ENCODE measurements at places on chromosomes 3 and 15.

DNA sequence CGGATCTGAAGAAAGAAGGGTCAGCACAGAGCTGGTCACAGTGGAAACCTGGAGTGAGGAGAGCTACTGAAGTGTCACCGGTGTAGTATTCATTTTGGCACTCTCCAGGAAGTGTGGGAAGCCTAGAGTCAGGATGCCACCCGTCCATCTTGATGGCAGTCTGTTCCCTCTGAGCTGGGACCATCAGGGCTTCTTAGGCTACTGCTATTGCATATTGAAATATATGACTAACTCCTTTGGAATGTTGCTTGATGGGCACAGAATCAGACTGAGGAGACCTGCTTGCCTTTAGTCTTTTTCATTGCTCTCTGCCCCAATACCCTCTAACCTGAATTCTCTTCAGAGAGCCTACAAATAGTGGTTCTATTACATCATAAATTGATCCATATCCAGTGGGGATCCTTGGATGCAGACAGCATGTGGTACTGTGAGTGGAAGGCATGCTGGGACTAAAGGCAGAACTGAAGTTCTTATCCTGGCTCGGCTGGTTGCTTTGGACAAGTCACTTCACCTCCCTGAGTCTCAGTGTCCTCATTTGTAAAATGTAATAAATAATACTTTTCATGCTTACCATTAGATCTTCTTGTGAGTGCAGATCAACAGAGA is 143.5 kb downstream of the PDE8A start:
- no peak for DNase-seq

DNA sequence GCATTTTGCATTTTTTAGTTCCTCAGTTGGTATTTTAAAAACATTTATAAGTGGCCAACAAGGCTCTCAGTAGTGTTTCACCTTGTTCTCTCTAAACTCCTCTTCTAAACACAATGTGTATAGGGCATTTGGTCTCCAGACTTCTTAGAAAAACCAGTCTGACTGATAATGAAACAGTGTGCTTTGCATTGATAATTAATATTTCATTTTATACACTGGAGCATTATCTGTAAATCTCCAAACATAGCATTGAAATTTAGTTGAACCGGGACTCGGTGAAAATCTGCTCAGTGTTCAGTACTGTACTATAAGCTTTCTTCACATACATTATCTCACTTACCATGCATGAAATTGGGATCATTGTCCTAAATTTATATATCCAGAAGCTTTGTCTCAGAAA is 53.6 kb downstream of the SETD5 start:
- DNase-seq: no peak

GRCh38 chr15:35078221-35078915 is 6.7 kb downstream of the NANOGP8 start:
- DNase-seq: no peak

DNA sequence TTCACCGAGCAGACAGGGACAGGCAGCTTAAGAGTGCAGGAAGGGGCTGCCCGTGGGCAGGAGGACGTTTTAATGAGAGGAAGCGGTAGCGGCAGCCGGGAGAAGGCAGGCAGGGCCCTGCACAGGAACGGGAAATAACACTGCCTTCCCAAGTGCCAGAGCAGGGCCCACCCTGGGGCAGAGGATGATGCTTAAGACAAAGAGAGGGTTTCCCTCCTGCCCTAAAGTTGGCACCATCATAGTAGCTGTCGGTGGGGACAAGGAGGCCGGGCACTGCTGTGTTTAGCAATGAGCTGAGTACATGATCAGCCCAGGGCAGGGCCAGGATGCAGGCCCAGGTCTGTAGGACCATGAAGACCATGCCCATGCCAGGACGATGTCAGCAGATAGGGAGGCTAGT is 21.7 kb downstream of the PRR20G start:
- no peak for DNase-seq

DNA sequence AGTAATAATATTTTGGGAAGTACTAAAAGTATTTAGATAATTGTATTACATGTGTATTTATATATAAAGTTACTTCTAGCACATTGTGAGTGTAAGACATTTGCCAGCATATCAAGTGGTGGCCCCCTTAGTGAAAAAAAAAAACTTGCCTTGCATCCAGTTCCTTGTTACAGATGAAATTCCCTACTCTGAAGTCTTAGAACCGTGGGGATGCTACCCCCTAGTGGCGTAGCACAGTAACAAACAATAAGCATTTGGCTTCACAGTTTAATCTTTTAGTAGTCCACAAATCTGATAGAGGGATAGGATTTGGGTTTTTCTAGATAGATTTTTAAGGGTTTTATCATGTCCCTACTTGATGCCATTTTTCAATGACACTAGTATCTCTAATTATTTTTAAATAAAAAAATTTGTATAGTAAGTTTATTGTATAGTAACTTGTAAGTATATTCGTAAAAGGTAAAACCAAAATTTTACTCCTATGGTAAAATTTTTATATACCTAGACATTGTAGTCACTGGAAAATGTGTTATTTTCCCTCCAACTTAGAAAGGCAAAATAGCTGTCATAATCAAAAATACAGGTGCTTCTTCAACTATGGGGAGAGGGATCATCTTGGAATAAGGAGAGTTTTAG is 14.3 kb downstream of the SMC4 start:
- no peak for DNase-seq
